Activated CD8-positive, alpha-beta memory T cell treated with anti-CD3 and anti-CD28 coated beads for 4 hours (primary cell): ENCODE measurements at places on chromosomes 6 and 20.

- no peak for DNase-seq
Observed at GRCh38 chr20:3483784-3484183, 13.0 kb downstream of the ATRN start.

GRCh38 chr20:7773511-7773910 is 166.7 kb downstream of the HAO1 start:
- DNase-seq: no peak

DNA sequence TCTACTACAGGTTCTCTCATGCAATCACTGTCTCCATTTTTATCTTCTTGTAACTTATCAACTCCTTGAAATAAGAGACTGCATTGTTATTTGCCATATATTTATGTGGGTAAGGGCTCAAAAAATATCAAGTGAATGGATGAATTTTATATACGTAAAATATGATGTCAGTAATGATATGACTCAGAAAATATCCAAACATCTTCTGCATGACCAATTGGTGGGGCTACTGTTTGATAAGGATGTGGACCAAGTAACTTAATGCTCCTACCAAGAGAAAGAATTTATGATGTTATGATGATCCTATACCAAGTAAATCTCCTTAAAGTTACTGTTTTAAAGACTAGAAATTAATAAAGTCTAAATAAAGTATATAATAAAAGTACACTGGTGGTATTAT is 103.7 kb downstream of the OGFRL1 start:
- DNase-seq: no peak

DNA sequence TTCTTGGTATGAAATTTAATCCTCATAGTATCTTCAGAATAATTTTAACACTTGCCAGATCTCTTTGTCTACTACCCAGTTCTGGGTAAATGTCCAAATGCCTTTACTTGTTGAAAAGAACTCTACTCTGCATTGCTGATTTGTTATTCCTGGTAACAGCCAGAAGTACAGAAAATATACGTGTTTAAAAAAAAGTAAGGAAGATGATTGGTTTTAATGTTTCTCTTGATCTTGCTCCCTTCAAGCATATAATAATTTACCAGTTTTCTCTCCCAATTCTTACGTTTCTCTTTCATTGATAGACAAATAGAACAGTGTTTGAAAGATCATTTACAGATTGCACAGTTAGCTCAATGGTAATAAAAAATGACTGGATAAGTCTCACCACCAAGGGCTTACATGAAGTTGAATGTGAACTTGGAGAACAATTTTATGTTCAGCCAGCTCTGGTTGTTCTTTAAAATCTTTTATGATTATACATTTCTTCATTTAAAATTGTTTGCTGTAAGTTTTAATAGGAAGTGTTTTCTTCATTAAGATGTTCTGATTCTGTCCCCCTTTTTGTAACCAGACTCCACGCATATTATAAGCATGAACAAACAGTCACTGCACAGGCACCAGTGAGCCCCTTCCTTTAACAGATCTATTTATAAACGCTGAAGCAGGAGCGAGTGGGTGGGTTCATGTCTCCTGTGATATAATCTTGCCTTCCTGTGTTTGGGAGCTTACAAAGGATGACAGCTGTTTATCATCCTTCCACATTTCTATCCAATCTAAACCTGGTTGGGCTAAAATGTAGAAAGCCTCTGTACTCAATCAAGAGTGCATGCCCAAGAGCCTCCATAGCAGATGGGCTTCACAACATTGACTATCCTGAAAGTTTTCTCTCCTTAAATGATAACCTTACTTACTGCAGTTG is 299.5 kb downstream of the PRL start:
- no peak for DNase-seq

DNA sequence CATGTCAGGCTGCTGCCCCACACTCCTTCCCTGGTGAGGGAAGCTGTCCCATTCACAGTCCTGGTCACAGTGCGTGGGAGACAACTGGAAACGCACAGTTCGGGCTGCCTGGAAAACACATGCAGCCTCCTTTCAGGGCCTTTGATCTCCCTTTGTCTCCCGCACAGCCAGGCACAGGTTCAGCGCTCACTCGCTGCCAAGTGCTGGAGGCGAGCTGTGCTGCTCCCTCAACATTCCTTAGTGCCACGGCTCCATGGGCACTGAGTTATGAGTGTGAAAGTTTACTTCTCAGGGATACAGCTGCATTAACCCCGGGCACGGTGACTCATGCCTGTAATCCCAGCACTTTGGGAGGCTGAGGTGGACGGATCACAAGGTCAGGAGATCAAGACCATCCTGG is 9.1 kb downstream of the YTHDF1 start:
- no peak for DNase-seq

DNA sequence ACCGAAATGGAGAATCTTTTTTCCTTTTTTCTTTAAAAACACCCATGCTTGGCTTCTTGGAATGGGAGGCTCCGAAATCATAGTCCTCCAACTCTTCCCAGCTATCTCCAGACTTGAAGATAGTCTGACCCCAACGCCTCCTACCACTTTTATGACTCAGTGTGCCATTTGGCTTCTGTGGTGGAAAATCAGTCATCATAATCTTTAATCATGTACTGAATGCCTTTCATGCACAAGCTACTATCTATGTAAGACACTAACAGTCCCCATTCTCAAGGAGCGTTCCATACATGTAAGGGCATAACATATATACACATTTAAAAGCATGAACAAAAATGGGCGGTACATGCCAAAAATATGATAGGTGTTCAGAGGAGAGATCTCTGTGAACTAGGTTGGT is 44.1 kb downstream of the TMEM14B start:
- DNase-seq: no peak
